ENCODE measurements at places on chromosomes 13 and 19.

DNA sequence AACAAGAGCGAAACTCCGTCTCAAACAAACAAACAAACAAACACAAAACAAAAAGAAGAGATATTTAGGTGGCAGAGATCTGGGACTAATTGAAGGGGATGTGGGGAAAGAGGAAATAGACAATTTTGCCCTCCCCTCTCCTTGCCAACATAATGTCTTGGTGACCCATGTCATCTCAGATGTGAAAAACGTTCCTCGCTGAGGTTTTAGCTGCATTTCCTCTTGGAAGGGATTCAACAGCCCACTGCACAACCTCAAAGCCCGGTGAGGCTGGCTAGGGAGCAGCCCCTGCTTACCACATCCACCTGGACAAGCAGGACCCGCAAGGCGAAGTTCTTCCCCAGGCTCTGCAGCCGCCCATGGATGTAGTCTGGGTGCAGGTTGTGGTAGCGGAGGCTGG is 4.9 kb downstream of the ERCC1 start:
- DNase-seq = no peak

DNA sequence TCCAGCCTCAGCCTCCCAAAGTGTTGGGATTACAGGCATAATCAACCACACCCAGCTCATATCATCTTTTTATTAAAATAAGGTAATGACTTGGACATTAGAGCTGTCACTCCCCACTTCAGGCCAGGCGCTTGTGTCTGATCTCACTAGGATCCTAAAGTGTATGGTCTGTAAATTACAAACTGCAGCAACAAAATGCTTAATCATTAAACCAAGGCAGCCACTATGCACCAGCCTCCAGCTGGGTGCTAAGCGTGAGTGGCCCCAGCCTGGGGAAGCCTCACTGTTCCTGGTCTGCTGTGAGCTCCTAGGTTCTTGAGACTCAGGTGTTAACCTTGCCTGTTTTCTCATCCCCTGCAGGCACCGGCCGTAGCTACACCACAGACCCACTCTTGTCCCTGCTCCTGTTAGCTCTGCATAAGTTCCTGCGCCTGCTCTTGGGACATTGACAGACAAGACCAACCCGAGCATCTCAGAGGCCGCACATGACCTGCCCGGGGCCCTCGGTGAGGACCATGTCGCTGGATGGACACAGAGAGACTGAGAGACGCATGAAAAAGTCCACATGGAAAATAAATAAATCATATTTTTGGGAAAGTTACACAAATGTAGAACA is 37.8 kb downstream of the VSTM2B start:
- no peak for DNase-seq

- no peak for DNase-seq
Measured at GRCh38 chr19:13027557-13027956, 32.3 kb downstream of the NFIX start.

- DNase-seq = no peak
Measured at GRCh38 chr13:31052478-31052877, 109.2 kb downstream of the HSPH1 start.

DNA sequence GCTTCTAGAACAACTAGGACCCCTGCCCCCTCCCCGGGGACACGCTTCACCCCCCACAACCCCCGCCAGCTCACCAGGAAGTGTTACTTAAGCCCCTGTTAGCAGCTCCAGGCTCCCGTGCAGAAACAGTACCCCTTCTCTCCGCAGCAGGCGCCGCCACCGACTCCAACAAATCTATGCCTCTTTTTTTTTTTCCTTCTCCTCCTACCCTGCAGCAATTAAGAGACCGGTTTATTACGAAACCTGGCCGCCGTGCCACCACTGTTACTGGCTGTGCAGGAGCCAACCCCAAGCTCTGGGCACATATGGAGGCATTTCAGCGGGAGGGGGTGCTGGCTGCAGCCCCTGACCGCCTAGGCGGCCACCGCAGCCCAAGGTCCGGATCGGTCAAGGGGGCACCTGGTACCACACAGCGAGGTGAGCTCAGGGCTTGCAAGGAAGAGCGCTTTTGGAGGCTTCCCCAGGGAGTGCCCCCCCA is 2.4 kb downstream of the GADD45B start:
- DNase-seq = peak; percentile 56

DNA sequence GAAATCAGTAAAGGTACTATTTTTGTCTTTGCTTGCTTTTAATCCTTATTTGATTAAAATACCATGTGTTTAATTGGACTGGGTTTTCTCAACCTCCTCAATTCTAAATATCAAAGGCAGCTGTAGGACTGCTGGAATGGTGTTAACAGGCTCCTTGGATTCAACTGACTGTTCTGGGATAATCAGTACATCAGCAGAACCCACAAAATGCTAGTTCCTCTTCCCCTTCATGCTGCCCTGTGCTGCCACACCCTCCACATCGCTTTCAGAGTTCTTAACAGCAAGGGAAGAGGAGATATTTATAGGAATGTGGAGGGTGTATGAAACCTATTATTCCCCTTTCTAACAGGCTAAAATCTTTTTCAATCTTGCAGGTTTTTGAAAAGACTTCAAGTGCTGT is 82.4 kb downstream of the KCTD12 start:
- no peak for DNase-seq

DNA sequence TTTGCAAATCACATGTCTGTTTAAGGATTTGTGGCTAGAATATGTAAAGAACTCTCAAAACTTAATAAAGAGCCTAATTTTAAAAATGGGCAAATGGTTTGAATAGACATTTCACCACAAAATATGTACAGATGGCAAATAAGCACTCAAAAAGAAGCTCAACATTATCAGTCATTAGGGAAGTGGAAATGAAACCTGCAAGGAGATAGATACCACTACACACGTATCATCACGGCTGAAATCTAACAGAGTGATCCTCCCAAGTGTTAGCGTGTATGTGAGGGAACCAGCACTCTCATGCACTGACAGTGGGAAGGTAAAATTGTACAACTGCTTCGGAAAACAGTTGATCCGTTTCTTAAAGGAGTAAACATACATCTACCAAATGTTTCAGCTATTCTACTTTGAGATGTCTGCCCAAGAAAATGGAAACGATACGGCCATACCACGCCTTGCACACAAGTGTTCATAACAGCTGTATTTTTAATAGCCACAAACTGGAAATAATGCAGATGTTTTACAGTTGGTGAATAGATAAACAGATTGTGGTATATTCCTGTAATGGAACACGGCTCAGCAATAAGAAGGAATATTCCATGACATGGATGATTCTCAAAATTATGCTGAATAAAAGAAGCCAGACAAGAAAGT is 14.5 kb downstream of the ARHGEF7 start:
- no peak for DNase-seq

GRCh38 chr19:2538096-2538757 is 62.3 kb downstream of the GADD45B start:
- DNase-seq = no peak

- no peak for DNase-seq
Measured at GRCh38 chr19:10473192-10473591, 30.0 kb downstream of the KEAP1 start.

GRCh38 chr13:96575423-96576320 is 418.6 kb downstream of the OXGR1 start:
- DNase-seq = no peak

DNA sequence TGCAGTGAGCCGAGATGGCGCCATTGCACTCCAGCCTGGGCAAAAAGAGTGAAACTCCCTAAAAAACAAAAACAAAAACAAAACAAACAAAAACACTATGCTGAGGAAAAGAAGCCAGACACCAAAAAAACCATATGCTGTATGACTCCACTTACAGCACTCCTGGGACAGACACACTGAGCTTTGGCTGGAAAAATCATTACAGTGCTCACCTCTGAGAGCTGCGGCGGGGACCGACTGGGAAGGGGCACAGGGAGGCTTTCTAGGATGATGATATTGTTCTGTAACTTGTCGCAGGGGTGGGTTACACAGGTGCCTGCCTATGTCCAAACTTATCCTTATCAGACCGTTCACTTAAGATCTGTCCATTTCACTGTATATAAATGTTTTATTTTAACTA is 7.8 kb downstream of the PNMA8A start:
- DNase-seq = no peak

DNA sequence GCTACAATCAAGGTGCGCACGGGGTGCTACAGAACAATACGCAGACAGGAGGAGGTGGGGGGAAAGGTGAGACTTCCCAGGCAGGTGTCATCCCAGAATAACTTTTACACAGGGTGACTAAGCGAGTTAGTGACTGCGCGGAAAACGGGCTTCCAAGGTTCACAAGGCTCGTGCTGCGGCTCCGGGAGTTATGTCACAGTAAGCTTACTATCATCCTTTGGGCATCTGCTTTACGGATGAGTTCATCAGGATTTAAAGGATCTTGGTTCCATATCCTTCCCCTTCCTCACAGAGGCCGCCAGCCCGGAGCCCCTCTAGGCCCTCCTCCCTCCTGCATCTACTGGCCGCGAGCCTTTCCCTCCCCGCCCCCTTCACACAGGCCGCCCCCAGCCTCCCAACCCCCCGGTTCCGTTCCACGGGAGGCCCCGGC is 474 bp upstream of the IFT88 start:
- peak; percentile 25 for DNase-seq

GRCh38 chr19:17385878-17386611 is 8.0 kb downstream of the CCDC194 start:
- no peak for DNase-seq

DNA sequence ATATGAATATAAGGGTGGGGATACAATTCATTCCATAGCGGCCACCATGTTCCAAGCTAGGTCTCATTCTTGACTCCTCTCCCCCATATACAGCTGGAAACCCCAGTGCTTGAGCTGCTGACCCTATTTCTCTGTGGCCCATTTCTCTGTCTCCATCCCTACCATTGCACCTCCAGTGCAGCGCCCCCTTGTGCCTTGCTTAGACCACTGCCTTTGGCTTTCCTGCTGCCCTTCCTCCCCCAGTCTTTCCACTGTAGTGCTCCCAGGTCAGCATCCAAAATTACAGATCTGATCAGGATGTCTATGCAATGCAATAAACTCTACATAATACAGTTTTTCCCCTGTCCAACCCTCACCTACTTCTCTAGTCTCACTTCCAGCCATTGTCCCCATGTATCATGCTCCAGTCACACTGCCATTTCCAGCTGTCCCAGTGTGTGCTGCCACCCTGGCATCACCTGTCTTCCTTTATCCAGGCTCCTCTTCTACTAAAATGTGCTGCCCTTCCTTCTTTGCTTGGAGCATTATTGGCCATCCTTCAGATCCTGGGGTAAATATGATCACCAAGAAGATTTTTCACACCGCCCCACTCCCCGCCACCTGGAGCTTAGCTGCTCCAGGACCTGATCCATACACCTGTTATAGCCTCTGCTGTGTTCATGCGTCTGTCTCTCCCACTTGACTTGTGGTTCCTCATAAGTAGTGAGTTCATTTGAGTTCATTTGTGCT is 199.4 kb upstream of the IPO5 start:
- DNase-seq = no peak

GRCh38 chr13:85379433-85379832 is 419.8 kb downstream of the SLITRK6 start:
- DNase-seq = peak; percentile 2

GRCh38 chr19:37969695-37970094 is 62.7 kb downstream of the SIPA1L3 start:
- no peak for DNase-seq

GRCh38 chr13:26899202-26899601 is 138.6 kb upstream of the GPR12 start:
- DNase-seq = no peak

- no peak for DNase-seq
Measured at GRCh38 chr13:106028911-106029310, 506.6 kb downstream of the EFNB2 start.

- DNase-seq = no peak
Measured at GRCh38 chr19:38478273-38478971, 44.9 kb downstream of the RYR1 start.

- DNase-seq = no peak
Measured at GRCh38 chr19:47758443-47758804, 13.1 kb downstream of the NOP53 start.

DNA sequence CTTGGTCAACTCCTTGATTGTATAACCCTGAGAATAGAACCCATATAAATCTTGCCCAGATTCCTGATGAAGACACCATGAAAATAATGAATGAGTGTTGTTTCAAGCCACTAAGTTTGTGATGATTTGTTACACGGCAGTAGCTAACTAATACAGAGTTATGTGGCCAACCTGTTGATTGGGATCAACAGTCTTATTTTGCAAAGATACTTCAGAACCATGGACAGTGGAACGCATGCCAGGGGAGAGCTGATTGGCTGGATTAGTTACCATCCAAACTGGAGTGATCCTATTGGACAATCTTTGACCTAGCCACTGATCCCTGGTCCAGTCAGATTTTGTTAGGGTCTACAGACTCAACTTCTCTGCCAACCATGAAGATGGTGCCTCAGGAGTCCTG is 26.6 kb downstream of the CD70 start:
- DNase-seq = no peak

DNA sequence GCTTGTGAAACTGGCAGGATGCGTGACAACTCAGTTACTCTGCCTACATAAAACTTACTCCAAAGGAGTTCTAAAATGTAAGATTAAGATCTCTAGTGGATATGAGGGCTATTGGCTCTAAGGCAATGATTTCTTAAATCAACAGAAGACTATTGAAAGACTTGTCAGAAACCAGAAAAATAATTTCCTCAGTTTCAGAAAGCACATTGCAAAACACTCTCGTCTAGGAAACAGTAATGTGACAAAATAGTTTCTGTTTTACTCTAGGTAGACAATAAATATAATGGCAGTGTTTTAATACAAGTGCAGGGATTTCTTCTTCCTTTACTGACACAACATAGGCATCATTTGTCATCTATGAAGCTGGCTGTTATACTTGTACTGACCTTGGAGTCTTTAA is 230.1 kb downstream of the KCTD12 start:
- DNase-seq = no peak

- no peak for DNase-seq
Measured at GRCh38 chr19:50380751-50381151, 3.4 kb upstream of the POLD1 start.

GRCh38 chr13:65725006-65725405 is 1505.1 kb downstream of the PCDH9 start:
- DNase-seq = no peak

GRCh38 chr13:39760521-39760920 is 105.1 kb downstream of the COG6 start:
- no peak for DNase-seq

DNA sequence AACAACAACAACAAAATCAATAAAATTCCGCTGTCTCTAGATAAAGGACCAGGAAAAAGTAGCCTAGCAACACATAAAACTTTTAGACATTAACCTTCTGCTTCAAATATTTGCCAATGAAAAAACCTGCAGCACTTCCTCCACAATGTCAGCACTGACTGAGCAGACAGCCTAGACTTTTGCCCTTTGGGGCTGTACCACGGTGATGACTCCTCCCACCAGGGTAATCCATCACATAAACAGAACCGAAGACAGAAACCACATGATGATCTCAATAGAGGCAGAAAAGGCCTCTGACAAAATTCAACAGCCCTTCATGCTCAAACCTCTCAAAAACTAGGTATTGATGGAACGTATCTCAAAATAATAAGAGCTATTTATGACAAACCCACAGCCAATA is 30.2 kb upstream of the TRPC4 start:
- no peak for DNase-seq

- DNase-seq = no peak
Measured at GRCh38 chr13:113843864-113844556, 19.9 kb downstream of the GAS6 start.

GRCh38 chr13:99205621-99206220 is 5.1 kb downstream of the UBAC2 start:
- DNase-seq = no peak
